ENCODE measurements at places on chromosomes 16 and 17. TPM values are rescaled to one million over a fixed set of nuclear protein-coding genes. Genes with fewer than 3 reads are reported as not detected.

- no peak for ATAC-seq
Measured at GRCh38 chr17:27415120-27415795, 41.0 kb upstream of the KSR1 start.

DNA sequence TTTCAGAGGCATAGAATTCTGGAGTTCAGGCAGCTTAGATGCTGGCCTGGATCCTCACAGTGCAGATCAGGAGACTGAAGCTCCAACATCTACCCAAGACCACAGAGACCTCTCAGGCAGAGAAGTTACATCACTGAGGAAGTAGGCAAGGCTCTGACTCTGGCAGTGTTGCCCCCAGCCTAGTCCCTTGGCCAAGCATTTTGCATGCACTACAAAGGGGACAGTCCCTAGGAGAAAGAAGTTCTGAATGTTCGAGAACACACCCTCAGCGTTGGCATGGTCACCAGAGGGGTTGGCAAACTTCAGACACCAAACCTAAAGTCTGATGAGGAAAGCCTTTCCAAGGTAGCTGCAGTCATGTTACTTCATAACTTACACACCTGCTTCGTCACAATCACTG, 2.5 kb downstream of the RANBP10 start:
- no peak for ATAC-seq

DNA sequence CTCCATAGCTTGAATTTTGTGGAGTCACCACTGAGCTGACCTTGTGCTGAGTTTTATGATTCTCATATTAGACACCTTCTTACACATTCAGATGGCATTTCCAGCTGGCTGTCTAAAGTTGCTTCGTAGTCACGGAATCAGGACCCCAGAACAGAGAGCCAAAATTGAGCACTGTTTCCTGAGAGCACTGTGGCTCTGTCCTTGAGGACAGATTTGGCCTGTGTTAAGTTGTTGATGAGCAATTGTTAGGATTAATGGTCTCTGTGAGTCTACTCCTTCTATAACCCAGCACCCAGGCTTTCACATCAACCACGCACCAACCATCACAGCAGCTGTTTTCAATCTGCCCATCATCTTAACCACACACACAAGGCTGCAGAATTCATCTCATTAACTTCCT, 277.5 kb upstream of the HSBP1 start:
- ATAC-seq = no peak

The OR1A1 gene
- total RNA-seq = not detected

DNA sequence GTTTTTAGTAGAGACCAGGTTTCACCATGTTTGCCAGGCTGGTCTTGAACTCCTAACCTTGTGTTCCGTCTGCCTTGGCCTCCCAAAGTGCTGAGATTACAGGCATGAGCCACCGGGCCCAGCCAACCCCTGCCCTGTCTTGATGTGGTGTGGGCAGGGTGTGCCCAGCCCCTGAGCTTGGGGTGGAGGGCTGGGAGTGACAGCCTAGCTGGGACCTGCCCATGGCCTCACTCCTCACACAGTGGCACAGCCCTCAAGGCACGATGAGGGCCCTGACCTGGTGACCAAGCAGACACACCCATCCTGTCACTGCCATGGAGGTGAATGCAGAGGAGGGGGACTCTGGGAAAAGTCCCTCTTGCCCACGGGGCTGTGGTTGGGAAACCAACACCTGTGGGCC, 3.0 kb downstream of the IL32 start:
- no peak for ATAC-seq

GRCh38 chr17:81277421-81277820, 17.7 kb downstream of the SLC38A10 start:
- ATAC-seq = peak; percentile 79

DNA sequence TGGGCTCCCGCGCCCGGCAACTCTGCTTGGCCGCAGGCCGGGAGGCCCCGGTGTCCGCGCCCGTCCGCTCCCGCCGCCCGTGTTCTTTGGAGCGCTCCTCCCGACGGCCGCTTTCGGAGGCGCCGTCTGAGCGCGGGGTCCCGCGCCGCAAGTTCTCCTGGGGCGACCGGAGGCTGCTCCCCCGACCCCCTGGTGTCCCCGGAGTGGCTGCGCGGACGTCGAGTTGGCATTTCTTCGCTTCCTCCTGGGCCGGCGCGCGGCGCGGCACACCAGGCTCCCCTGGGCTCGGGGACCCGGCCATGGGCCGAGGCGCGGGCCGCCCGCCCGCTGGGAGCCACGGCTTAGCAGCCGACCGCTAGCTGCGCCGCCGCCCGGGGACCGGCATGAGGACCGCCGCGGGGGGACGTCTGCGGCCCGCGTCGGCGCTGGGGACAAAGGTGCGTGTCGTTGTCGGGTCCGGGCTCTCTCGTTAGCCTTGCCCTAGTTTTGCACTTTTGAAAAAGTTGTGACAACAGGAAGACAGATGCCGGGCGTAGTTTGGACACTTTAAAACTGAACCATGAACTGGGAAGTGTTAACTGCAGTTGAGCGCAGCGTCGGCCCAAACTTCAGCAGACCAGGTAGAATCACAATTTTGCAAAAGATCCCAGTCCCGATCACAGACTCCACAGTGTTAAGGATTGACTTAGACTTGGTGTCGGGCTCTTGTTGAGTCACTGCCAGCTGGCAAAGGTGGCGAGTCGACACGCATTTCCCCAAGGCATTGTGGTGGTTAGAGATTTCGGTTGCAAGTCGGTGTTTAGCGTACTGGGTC, 700 bp downstream of the UBN1 start:
- ATAC-seq = peak; percentile 9

GRCh38 chr16:81376880-81377279, 62.1 kb downstream of the GAN start:
- no peak for ATAC-seq

DNA sequence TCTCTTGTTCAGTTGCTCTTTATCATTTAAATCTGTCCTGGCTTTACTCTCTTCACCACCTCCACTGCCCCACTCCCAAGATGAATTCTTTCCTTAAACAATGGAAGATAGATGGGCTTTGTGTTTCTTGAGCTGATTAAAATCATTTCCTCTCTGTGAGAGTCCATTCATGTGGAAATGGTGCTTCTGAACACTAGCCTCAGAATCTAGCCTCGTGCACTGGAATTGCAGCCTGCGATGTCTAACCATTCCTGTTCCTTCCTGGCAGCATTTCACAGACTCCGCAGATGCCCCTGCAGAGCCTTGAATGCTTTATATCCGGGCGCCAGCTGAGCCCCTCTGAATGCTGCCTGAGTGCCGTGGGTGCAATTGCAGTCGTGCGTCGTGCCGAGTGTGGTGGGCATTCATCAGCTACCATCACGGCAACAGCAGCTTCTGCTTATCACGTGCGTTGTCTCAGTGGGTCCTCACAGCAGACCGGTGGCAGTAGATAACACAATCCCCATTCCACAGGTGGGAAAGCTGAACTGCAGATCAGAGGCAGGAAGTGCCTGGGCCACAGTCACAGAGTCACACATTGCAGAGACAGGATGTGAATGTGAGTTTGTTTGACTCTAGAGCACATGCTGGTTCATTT, 172.8 kb upstream of the WSCD1 start:
- ATAC-seq = no peak

The TMEM114 gene
- total RNA-seq = not detected

- no peak for ATAC-seq
Measured at GRCh38 chr17:42281571-42282096, 5.4 kb upstream of the STAT5B start.

DNA sequence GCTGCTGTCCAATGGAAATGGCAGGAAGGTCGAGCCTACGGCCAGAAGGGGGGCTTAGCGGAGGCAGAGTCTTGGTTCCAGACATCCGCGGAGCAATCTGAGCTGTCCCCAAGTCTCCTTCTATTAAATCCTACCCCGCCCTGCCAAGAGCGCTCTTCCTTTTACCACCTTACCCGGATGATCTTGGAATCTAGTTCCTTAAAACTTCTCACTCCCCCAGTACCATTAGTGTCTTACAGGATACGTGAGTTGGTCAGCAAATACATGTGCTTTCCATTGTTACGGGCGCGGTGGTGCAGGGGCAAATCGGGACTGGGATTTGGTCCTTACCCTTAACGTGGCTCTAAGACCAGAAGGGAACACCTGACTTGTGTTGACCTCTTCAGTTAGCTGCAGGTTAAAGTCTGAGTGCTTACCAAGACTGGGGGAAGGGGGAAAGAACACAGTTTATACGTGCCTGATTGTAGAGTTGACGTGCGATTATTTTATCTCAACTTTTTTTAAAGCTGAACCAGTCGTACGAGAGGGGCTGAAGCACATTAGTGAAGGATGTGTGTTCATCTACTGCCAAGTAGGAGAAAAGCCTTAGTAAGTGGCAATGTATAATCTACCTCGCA, 495 bp downstream of the TXNDC17 start:
- ATAC-seq = no peak

DNA sequence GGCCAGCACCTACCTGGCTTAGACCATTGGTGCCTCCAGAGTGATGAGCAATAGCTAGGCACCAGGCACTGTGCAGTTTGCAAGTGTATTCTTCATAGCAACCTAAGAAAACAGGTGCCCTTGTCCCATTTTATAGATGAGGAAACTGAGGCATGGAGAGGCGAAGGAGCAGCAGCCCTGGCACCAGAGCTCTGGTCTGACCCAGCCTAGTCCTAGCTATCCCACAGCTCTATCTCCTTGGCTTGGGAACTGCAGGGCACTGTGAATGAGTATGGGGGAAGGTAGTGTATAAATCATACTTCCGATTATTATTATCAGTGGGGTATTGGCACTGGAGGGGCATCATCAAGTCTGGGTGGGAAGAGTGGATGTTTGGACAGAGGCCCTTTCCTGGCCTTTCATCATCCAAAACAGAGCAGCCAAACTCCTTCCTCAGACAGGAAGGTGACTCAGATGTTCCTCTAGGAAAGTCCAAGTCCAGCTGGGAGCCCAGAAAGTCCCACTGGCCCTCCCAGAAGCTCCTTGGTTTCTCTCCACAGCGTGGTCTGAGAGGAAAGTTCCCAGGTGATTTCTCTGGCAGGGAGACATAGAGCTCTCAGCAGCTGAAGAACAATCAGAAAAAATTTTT, 32.0 kb upstream of the PLLP start:
- ATAC-seq = peak; percentile 89
